ENCODE measurements at places on chromosomes 2 and 18.
A peak's percentile ranks its signal among the peaks of the same experiment; 100 is the strongest.

DNA sequence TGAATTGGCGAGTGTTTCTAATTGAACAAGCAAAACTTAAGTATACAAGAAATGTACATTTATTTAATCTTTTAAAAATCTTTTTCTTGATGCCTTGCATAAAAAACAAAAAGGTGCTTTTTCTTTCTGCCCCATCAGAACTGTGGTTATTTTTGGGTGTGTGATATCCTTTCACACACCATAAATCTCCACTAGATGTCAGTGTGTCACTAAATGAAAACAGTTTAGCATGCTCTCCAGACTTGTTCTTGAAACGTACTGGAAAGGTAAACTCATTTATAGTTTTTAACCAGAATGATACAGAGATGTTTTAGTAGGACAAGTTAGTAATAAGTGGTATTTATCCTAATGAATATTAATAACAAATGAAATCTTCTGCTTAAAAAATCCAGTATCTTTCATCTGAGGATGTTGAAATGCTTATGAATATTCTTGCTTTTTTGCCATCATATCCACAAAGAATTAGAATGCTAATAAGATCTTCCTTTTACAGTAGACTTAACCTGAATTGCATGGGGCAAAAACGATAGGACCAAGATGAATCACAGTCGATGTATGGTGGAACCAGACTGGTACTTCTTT is 96.8 kb downstream of the UBE2E3 start:
- DNase-seq, result no peak

DNA sequence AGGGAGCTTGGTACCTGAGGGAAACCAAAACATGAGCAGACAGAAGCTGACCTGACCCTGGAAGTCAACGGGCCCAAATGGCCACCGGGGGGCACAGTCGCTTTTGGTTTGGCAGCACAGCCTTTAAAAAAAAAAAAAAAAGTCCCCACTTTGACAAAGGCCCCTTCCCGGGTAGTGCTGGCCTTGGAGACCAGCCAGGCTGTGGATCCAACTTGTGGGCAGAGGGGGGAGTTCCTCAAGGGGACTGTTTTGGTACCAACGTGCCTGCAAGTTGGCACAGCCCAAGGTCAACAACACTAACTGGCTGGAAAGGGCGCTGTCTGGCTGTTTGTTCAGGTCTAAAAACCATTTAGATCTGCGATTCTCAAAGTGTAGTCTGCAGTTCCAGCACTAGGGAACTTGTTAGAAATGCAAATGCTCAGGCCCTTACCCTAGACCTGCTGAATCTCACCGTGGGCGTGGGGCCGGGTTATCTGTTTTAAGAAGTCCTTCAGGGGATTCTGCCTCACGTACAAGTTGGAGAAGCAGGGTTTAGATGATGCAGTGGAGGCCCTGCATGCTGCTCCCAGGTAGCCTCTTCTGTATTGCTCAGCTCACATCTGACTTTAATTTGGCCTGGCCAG is 83.0 kb downstream of the LPIN1 start:
- peak; percentile 33 for DNase-seq

GRCh38 chr2:9050122-9050809 is 46.8 kb upstream of the MBOAT2 start:
- DNase-seq, result no peak

DNA sequence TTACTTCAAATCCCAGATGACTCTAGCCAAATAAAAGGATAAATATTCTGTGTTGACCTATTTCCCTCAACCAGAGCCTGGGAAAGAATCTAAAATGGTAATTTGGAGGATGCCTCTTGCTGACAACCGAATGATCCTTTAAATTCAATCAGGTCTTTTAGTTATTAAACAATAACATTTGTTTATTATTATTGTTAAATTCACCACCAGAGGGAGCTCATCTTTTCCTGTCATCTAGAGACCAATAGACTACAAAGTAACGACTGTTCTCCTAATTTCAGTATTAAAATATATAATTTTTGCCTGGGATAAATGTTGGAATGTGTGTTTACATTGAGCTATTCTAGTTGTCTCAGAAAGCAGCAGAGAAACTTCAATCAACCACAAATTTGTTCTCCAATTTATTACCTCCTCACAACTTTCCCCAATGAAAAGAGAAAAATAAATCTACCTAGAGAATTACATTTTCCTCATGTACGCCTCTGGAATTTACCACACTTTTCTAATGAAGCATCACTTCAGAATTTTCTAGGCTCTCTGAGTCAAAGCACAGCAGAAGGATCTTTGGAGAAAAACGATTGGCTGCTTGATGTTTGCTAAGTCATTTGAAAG is 142.7 kb downstream of the SCG2 start:
- DNase-seq, result no peak

GRCh38 chr2:216008387-216008786 is 5.0 kb downstream of the MREG start:
- no peak for DNase-seq

DNA sequence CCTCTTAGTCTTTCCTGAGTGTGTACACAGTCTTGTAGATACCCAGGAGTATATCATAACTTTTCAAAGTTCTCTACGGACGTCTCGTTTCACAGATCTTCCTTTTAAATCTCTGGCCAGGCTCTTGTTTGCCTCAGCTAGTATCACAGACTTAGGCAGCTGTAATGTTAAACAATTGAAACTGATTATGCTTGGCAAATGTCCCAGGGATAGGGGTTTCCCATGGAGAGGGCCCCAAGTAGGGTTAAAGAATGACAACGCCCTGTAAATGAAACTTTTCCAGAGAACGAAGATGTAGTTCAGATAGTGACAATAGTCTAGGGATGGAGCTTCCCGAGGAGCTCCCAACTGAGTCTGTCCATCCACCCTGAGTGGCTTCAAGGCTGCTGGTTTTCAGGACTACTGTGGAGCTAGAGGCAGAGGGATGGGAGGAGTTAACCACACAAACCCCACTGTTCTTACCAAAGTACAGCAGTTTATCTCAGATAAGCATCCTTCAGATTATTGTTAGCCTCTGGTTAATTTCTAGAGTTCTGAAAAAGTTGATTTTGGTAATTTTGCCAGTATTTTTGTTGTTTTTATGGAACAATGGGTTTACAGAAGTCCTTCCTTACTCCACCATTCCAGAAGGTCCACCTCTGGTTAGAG is 9.1 kb downstream of the NEURL3 start:
- DNase-seq, result no peak

GRCh38 chr2:147392180-147392579 is 452.6 kb upstream of the ACVR2A start:
- DNase-seq, result no peak

DNA sequence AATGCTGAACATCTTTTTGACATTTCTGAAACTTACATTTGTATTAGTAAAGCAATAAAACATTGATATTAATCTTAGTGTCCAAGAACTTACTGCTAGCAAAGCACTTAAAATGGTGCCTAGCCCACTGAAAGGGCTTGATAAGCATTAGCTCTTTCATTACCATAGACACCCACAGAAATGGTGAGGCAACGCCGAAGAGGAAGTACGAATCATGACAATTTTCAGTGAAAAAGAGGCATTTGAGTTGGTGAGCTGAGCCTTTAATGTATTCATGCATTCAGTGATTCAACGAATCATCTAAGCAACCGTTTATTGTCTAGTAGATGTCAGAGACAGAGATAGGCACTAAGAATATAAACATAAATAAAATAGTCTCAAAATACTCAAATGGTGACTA is 101.1 kb downstream of the PIGN start:
- no peak for DNase-seq

DNA sequence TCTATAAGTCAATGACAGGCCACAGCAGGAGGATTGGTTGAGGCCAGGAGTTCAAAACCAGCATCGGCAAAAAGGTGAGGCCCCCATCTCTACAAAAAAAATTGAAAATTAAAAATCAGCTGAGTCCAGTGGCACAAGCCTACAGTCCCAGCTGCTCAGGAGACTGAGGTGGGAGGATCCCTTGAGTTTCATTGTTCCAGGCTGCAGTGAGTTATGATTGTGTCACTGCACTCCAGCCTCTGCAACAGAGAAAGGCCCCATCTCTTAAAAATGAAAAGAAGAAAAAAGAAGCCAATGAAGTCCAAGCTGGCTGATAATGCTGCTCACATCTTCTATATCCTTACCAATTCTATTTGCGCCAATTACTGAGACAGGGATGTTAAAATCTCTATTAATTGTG is 39.1 kb downstream of the MRPS5 start:
- no peak for DNase-seq

DNA sequence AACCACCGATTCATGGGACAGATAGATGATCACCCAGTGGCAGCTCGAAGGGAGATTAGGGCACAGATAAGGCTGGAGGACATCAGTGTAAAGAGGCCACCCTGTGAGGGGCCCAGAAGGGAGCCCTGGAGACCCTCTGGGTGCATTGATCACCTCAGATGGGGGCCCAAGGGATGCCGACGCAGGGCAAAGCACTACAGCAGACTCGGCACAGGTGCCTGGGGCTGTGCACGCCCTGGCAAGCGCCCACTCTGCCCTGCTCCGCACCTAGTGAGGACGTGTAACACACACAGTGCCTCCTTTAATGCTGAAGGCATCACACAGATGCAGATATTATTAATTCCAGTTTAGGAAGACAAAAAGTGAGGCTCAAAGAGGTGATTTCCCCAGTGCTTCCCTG is 9.5 kb downstream of the GYPC start:
- no peak for DNase-seq
